ENCODE measurements at places on chromosomes 11 and 22.

DNA sequence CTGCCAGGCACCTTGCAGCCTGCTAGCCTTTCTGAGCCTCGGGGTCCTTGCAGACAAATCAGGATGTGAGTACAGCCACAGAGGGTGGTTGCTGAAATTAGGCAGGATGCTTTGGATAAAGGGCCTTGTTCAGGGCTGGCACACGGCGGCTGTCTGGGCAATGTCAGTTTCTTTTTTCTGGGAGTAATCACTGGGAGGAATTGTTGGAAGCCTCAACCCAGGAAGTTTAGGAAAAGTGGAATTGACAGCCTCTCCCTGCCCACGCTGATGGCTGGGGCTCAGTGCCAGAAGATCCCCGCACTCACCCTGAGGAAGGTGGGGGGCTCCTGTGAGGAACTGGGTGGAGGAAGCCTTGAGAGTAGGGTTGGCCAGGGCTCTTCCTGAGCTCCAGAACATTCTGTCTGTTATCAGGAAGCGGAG is 37.4 kb downstream of the CD82 start:
- DNase-seq, result no peak

DNA sequence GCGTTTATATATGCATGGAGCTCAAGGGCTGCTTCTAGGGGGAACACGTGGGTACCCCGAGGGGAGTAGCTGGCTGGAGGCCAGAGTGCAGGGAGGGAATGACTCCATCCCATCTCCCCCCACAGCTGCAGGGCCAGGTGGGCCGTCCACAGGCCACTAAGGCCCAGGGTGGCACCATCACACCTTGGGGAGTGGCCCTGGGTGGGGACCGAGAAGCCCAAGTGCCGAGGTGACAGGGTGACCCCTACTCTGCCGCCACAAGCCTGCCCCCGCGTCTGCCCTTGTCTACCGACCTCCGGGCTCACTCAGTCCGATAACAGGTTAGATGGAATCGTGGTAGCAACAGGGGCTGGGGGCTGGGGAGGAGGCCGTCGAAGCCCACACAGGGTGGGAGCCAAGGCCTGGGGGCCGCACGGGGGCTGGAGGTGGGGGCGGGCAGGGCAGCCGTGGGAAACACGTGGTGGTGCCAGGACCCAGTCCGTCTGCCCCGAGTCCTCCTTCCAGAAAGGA is 125.7 kb downstream of the KCNQ1OT1 start:
- no peak for DNase-seq

GRCh38 chr11:34593085-34593484 is 27.8 kb upstream of the EHF start:
- DNase-seq, result no peak

DNA sequence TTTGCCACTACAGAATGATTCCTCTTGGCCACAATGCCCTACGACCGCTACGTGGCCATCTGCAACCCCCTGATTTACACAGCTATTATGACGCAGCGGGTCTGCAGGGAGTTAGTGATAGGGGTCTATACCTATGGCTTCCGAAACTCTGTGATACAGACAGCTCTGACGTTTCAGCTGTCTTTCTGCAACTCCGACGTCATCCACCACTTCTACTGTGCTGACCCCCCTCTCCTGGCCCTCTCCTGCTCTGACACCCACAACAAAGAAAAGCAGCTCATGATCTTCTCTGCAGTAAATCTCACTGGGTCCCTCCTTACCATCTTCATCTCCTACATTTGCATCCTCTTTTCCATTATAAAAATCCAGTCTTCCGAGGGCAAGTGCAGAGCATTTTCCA is 52.3 kb upstream of the OR5P2 start:
- no peak for DNase-seq

GRCh38 chr11:3000032-3000961 is 8.2 kb upstream of the NAP1L4 start:
- DNase-seq, result no peak

DNA sequence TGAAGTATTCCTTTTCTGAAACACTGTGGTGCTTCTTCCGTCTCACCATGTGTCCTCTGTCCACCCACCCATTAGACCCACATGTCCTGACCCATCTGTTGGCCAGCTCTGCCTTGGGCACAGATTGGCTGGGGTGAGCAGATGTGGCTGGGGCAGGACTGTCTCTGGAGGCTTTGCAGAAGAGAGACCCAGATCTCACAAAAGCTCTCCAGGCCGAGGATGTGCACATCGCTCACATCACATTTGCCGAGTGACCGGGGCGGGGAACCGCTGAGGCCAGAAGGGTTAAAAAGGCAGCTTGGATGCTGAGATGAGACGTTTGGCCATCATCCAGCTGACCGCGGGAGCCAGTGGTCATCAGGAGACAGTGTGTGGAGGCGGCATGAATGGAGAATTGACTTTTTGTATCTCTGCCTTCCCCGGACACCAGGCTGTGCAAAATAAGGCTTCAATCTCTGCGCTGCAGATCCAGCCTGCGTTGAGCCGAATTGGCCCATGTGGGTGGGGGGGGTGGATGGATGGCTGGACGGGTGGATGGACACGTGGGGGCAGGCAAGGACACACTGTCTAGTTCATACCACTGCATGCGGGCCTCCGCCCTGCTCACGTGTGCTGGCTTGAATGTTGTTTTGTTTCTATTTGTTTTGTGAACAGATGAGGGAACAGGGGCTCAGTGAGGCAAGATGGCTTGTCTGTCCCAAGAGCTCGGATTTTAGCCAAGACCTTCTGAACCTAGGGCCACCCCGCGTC is 6.1 kb downstream of the IFITM10 start:
- no peak for DNase-seq

GRCh38 chr11:33045551-33046255 is 6.3 kb downstream of the TCP11L1 start:
- DNase-seq, result no peak

GRCh38 chr11:75737314-75737713 is 19.7 kb downstream of the MOGAT2 start:
- DNase-seq, result no peak

DNA sequence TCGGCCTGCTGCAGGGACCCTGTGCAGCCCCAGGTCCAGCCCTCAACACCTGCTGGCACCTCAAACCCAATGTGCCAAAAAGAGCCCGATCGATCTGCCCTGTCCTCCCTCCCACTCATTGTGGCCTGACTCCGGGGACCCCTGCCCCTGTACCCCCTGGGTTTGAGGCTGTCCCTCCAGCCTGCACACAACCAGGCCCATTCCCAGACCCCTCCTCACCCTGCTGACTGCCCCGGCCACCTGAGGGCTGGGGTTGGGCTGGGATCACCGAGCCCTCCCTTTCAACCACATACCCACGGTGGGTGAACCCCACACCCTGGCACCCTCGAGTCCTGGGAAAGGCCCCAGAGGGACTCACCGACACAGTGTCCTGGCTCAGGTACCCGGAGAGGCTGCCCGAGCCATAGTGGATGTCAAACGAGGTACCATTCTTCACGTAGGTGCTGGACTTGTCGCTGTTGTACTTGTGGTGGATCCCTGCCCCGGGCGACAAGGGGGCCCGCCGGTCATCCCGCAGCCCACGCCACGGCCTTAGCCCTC is 5.0 kb downstream of the CTSD start:
- no peak for DNase-seq

DNA sequence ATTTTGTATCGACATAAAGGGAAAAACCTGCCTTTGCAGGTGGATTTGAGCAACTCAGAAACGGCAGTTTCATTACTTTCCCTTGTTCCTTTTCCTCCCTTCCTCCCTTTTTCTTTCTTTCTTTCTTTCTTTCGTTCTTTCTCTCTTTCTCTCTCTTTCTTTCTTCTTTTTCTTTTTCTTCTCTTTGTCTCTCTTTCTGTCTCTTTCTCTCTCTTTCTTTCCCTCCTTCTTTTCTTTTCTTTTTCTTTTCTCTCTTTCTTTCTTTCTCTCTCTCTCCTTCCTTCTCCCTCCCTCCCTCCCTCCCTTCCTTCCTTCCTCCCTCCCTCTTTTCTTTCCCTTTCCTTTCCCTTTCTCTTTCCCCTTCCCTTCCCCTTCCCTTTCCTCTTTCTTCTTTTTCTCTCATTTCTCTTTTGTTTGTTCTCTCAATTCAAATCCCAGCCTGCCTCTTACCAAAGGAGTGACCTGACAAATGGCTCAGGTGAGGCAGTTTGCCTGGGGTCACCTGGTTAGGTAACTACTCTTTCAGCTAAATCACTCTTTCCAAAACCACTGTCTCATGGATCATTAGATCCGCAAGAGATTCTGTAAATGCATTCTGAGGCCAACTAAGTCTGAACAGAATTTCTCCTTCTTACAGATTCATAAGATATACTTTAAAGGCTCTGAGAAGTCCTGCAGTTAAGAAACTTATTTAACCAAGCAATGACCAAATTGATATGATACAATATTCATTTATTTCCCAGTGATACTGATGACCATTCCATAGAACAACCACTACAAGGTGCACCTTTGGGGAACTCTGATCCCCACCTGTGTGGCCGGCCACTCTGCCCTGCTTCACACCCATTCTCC is 75.3 kb downstream of the MYO18B start:
- no peak for DNase-seq

DNA sequence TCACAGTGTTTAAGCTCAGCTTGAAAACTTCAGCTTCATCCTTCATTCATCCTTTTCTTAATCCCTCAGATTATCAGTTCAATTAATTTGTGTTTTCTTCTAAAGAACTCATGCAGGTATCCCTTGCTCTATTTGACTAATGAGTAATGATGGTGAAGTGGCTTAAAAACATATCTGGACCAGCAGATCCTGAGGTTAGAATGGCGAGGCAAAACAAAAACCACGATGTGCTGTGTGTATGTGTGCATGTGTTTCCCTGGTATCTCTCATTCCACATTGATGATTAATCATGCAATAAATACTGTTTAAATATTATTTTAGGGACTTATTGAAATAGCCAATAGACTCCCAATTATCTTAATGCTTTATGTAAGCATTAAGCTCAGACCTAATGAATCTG is 437.0 kb downstream of the DYNC2H1 start:
- no peak for DNase-seq

DNA sequence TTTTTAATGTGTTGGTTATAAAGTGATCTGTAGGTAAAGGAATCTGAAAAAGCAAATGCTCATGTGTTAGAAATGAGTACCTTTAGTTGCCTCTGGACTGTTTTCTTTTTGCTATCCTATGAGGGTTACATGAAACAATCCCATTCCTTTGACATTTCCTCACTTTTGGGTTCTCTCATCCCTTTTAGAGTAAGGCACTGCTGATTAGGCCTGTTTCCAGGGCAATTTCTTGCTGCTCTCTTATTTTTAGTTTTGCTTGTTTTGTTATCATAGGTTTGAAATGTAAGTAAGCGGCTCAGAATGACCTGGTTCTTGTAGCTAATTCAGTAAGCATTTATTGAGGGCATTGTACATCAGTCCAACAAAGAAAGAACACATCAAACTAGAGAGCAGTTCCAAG is 138.9 kb downstream of the DDX10 start:
- DNase-seq, result no peak

- no peak for DNase-seq
Observed at GRCh38 chr11:82895437-82896091, 4.7 kb downstream of the PRCP start.

GRCh38 chr11:82049199-82049598 is 684.5 kb downstream of the FAM181B start:
- no peak for DNase-seq

- no peak for DNase-seq
Observed at GRCh38 chr11:134701564-134702165, 289.6 kb upstream of the B3GAT1 start.

GRCh38 chr11:115912484-115912945 is 408.3 kb upstream of the CADM1 start:
- no peak for DNase-seq

DNA sequence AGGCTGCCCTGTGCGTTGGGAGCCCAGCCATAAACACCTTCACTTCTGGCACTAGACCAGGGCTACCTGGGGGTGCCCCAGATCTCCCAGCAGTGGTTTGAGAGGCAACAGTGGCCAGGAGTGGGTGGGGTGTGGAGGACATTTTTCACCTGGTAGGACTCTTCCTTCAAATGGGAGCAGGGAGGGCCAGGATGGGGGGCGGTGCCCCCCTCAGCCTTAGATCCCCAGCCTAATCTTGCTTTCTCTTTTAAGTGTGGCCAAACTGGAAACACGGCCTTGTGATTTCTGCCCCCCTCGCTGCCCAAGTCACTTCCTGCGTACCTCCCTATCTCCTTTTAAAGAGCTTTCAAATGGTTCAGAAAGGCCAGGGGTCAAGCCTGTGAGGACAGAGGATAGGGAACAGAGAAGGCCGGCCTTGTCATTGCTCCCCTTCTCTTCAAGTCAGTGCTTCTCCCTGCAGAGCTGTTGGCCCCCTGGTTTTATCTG is 800 bp downstream of the KCNJ5 start:
- DNase-seq, result no peak

DNA sequence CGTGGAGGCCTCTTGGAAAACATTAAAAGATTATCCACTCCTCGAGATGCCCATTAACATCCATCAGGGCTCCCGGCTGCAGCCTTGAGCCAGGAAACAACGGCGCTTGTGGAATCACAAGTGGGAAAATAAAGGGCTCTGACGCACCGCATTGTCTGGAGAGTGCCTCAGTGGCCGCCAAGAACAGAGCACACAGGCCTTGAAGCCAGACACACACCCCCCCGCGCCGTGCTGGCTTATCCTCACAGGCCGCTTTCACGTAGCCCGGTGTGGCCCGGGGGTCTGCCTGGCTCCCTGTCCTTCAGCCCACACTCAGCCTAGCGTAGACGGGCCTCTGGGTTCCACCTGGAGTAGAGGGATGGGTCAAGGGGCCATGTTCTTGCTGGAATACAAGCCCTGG is 1020.5 kb downstream of the BRD1 start:
- no peak for DNase-seq

- DNase-seq, result no peak
Observed at GRCh38 chr11:83122050-83122449, 34.9 kb upstream of the PCF11 start.

DNA sequence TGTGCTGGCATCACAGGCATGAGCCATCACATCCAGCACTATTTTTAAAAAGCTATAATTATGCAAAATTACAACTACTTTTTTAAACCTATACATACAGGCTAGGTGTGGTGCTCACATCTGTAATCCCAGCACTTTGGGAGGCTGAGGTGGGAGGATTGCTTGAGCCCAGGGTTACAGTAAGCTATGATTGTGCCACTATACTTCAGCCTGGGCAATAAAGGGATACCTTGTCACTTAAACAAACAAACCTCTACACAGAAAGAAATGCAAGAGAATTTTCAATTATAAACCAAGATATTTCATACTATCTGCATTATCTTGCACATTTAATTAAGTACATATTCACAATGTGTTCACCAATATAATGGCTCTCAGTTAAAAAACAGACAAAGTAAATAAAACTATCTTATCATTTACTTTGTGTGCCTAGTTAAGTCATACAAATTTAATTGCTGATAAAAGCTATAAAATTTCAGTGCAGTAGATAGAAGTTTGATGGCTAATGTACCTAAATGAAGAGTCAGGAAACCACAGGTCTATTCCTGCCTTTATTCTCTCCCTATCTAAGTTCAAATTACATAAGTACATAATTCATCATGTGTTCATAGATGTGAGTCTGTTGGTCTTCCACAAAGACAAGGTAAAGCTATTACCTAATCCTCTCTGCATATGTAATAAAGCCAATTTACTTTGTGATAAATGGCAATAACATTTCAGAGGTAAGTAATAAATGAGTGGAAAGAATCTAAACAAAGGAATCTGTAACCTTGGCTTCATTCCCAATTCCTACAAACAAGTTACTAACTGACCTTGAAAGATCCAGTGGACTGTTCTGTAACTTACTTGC is 9.0 kb upstream of the RDX start:
- DNase-seq, result no peak

GRCh38 chr22:48045369-48045768 is 1282.9 kb downstream of the TBC1D22A start:
- no peak for DNase-seq

GRCh38 chr11:61899146-61899841 is 7.9 kb upstream of the FADS3 start:
- DNase-seq, result peak; percentile 95
